RPMI7951 (cell line): ENCODE measurements at places on chromosomes 3 and 15. TPM values are rescaled to one million over a fixed set of nuclear protein-coding genes. Genes with fewer than 3 reads are reported as not detected.
A peak's percentile ranks its signal among the peaks of the same experiment; 100 is the strongest.

DNA sequence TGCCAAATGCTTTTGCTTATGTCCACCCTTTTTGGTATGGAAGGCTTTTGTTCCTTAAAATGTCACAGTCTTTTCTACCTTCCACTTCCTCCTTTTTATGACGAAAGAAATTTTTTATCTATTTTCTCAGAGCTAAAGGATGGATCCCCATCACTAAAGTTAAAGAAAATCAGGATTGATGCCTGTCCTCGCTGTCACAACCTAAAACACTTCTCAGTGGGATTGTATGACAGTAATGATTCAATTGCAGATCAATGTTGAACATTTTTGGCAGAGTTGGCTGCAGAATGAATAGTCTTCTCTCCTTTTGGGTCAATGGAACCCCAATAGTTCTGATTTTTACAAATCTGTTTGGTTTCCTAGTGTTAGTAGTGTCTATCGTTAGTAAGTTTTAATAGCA, 549.8 kb upstream of the ROBO2 start:
- DNase-seq = no peak

Gene NIT2
- 31.0 and 32.3 TPM in 2 replicates for total RNA-seq

Gene EAF2
- 1.3 and 5.3 TPM in 2 replicates for total RNA-seq

Gene CCR8
- not detected in 2 replicates for total RNA-seq

DNA sequence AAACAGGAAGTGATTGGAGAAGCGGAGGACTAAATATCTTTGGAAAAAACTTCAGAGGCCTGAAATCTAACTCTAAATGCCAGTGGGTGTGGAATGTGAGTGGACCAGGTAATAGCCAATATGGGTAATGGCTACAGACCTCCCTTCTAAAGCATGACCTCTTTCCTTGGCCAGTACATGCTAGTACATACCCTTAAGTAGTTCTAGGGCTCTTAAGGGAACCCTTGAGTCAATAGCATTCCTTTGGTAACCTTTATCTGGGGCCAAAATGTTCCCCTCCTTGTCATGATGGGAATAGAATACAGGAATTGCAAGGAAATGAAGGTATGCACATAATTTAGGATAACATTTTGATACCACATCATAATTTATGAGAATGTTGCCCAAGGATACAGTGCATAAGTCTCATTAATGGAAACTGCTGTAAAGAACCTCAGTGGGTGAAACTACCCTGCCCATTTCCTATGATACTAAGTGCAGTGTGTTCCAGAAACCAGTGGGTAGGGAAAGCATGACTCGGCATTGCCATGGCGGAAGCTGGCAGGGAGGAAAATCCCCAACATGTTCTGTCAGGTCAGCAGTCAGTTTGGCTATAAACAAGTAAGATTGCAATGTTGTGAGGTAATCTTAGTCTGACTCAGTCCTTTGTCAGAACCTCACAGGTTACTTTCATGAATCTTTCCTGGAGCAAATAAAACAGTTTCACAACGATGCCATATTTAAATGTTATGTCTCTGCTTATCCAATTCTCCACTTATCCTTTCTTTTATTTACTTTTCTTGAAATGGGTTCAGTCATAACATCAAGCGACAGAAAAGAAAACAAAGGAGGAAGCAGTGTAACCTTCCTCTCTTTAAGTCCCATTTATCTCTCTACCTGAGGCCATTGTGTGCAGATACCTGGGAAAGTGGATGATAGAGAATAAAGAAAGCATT, 23.5 kb upstream of the RAP2B start:
- DNase-seq = peak; percentile 92

Gene C3orf52
- total RNA-seq = 6.4 and 7.4 TPM in 2 replicates

DNA sequence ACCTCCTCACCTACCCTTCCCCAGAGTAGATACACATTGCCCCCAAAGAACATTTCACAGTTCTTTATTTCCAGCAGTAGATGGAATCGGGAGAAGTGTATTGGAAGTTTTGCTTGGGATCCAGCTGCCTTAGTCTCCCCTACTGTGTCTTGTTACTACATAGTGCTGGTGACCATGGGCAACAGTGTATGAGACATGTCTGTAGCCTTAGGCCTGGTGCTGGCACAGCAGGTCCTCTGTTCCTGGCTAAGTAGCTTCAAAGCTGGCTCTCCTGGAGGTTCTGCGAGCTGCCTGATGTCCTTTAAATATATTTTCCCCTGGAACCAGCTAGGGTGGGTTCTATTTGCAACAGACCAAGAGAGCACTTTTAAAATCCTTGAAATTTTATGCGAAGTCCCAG, 174.7 kb downstream of the THSD4 start:
- peak; percentile 63 for DNase-seq

Gene GOLGB1
- total RNA-seq = 18.4 and 26.0 TPM in 2 replicates

Gene CHRNA3
- total RNA-seq = not detected in 2 replicates

DNA sequence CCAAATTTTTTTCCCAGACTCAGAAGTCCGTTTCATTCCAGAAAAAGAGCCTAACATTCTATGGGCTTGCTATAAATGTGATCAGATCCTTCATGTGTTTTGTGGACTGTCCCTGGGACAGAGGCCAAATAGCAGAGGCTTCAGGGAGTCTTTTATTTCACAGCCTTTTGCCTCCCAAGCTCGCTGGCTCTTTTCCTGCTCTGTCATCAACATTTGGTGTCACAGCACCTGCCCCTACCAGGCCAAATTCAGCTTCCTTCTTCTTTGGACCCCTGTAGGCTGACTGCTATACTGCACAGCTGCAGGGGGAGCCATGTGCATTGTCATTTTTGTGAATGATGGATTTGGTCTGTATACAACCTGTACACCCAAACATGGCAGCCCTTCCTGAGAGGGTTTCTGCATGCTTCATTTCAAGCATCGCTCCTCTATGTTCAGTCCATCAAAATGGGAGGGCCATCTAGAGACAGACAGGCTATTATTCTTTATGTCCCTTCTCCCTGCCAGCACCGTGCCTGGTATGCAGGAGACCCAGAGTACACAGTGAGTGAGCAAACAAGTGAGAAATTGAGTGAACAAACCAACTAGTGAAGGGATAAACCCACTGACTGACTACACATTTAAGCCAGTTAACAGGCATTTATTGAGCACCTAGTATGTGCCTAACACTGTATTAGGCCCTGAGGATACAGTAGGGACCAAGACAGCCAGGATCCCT, 17.9 kb upstream of the RPP14 start:
- DNase-seq = no peak

GRCh38 chr3:132803889-132804288, 81.7 kb upstream of the NPHP3 start:
- no peak for DNase-seq

- no peak for DNase-seq
Observed at GRCh38 chr3:187640569-187641059, 29.6 kb downstream of the SST start.

Gene RTP3
- not detected in 2 replicates for total RNA-seq

Gene TTLL13
- total RNA-seq = not detected in 2 replicates

DNA sequence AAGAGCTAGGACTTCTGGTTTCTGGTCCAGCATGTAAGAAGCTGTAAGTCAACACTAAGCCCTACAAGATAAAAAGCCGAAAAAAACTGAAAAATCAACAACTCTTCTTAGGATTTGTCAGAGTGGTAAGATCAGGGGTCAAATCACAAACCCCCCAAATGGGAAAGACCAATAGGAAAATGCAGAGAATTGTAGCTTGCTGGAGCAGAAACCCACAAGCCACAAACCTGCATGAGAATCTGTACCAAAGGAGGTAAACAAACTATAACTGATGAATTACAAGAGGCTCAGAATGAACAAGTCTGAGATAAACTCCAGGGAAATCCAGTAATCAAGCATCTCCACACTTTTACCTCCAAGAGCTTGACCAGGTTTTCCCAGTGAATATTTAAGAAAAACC, 36.0 kb downstream of the RFX7 start:
- DNase-seq = no peak

Gene SLC28A1
- not detected in 2 replicates for total RNA-seq

DNA sequence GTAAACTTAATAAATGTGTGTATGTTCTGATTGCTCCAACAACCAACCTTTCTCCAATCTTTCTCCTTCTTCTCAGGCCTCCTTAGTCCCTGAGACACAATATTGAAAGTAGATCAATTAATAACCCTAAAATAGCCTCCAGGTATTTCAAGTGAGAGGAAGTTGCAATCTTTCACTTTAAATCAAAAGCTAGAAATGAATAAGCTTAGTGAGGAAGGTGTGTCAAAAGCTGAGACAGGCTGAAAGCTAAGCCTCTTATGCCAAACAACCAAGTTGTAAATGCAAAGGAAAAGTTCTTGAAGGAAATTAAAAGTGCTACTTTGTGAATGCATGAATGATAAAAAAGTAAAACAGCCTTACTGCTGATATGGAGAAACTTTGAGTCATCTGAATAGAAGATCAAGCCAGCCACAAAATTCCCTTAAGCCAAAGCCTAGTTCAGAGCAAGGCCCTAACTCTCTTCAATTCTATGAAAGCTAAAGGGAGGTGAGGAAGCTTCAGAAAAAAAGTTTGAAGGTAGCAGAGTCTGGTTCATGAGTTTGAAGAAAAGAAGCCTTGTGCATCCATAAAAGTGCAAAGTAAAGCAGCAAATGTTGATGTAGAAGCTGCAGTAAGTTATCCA, 38.6 kb downstream of the CCDC80 start:
- no peak for DNase-seq

GRCh38 chr3:135950941-135951340, 14.6 kb upstream of the PPP2R3A start:
- no peak for DNase-seq

DNA sequence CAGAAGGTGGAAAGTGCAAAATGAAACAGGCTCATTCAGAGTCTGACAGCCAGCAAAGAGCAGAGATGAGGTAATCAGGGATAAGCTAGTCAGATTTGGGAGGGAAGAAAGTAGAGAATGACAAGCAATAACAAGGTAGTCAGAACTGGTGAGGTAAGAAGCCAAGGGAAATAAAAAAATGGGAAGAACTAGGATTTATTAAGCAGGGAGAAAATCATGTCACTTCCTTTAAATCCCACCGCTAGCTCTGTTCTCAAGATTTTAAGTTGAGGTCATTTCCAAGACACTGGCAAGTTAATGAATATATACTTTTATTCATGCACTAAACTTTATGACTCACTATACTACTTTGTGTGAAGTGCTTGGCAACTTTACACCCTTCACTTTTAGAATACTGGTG, 1106.8 kb downstream of the IGSF11 start:
- no peak for DNase-seq

GRCh38 chr3:14145236-14145635, 20.4 kb downstream of the TMEM43 start:
- DNase-seq = no peak

DNA sequence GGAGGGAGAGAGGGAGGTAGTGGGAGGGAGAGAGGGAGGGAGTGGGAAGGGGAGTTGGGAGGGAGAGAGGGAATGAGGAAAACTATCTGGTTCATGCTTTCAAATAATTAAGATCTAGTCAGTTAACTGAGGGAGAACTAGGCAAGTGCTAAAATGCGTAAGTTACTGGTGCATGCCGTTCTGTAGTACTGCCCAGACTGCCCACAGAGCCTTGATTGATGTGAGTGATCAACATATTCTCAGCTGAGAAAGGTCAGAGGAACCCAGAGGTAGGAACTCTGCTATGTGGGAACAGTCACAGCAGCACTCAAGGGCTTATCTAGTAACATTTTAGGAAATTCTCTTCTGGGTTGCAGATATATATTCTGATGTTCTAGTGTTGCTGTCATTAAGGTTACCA, 149.8 kb upstream of the ROBO1 start:
- no peak for DNase-seq

Gene CCRL2
- 2.8 and 6.1 TPM in 2 replicates for total RNA-seq
